Esophagus squamous epithelium (tissue), 5 donors: ENCODE measurements at places on chromosomes 5 and 9.

- peaks cover 6% of the 10 kb centered on the region for H3K4me1 ChIP-seq
- DNase-seq = no peak
- no peaks in the 10 kb centered on the region for H3K27me3 ChIP-seq
- no peak overlapping the region for H3K4me3 ChIP-seq
- no peak overlapping the region for H3K27ac ChIP-seq
- H3K36me3 ChIP-seq = no peaks in the 10 kb centered on the region
These were observed 28.7 kb downstream of the GFRA3 start for GRCh38 chr5:138245717-138246116.

GRCh38 chr5:150411245-150411979 lies 1.3 kb downstream of the CD74 start:
- H3K27me3 ChIP-seq = no peaks in the 10 kb centered on the region
- H3K4me1 ChIP-seq = peaks cover 16% of the 10 kb centered on the region
- H3K27ac ChIP-seq = peak overlapping the region; percentile 86
- peak overlapping the region; percentile 42 for H3K4me3 ChIP-seq
- no peaks in the 10 kb centered on the region for H3K36me3 ChIP-seq

DNA sequence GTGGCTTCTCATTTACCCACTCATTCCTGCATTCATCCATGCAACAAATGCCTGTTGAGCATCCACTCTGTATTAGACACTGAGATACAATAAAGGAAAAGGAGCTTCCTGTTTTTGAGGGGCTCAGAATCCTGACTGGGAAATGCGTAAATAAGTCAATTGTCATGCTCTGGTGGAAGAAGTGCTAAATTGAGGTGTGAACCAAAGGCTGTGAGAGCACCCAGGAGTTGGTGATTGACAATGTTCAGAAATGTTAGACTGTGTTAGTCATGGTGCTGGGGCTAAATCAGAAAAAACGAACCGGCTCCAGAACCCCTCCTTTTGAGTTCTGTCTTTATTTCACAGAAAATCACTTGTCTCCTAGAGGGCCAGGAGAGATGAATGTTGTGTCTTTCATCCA lies 558.6 kb upstream of the SGCD start:
- no peak overlapping the region for H3K4me3 ChIP-seq
- no peak for DNase-seq
- H3K27ac ChIP-seq = no peak overlapping the region

- DNase-seq = no peak
- no peak overlapping the region for H3K4me3 ChIP-seq
- H3K36me3 ChIP-seq = no peaks in the 10 kb centered on the region
- no peaks in the 10 kb centered on the region for H3K4me1 ChIP-seq
- no peak overlapping the region for H3K27ac ChIP-seq
These were observed 648.5 kb upstream of the WWC1 start for GRCh38 chr5:167642779-167643517.

DNA sequence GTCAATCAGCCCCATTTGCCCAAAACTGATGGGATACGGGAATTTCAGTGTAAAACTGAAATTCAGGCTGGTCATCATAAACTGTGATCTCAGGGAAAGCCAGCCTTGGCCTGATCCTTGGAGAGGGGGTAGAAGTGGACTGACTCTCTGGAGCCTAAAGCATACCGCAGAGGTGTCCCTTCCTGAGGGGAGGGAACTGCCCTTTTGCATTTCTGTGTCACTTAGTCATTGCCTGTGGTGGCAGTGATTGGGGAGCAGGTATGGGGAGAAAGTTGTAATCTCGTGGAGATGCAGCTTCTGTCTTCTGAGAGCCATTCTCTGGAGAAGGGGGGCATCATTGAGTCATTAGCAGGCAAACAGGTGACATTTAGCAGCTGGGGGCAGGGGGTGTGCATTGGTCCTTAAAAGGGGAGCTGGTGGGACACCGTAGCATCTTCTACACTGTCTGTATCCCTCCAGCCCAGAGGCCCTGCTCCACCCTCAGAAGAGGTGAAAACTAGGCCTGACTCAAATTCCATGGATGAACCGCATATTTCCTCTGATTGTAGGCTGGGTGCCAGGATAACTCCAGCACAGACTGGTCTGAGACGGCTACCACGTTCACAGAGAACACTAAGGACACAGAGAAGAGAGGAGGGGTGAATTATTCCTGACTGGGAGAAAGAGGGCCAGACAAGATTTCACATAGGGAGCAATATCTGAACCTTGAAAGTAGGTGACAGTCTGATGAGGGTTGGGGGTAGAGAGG lies 143.3 kb downstream of the SEC61B start:
- H3K4me1 ChIP-seq = peaks cover 24% of the 10 kb centered on the region
- no peaks in the 10 kb centered on the region for H3K36me3 ChIP-seq
- no peak overlapping the region for H3K4me3 ChIP-seq
- no peak overlapping the region for H3K27ac ChIP-seq
- no peaks in the 10 kb centered on the region for H3K27me3 ChIP-seq

DNA sequence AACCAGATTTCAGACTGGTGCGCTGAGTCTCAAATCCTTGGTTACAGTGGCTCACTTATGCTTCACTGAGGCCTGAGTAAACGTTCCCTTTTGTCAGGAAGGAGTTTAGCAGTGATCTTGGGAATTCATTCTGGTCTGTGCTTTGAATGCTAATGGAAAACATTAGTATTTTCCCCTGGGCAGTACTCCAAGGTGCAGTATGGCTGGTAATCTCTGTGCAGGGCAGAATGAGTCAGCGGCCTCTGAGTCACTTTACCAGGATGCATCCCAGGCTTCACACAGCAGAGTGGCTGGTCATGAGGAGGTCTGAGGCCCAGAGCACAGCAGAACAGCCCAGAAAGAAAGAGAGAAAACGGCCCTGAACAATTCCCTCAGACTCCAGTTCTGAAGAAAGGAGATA lies 54.0 kb downstream of the PCA3 start:
- DNase-seq = peak; percentile 7
- no peaks in the 10 kb centered on the region for H3K27me3 ChIP-seq

DNA sequence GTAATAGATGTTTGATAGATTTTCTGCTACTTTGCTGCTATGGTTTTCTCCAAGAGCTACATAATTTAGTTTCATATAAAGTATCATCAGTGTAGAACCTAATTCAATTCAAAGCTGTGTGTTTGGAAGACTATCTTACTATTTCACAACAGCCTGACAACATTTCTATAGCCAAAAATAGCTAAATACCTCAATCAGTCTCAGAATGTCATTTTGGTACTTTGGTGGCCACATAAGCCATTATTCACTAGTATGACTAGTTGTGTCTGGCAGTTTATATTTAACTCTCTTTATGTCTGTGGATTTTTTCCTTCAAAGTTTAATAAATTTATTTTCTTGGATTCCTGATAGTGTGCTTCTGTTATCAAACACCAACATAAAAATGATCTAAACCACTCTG lies 35.1 kb upstream of the CCDC152 start:
- no peak overlapping the region for H3K4me3 ChIP-seq
- DNase-seq = no peak
- H3K27ac ChIP-seq = no peak overlapping the region
- H3K4me1 ChIP-seq = no peaks in the 10 kb centered on the region

GRCh38 chr5:50853151-50853550 lies 186.7 kb downstream of the PARP8 start:
- H3K27me3 ChIP-seq = no peaks in the 10 kb centered on the region
- DNase-seq = no peak
- H3K36me3 ChIP-seq = no peaks in the 10 kb centered on the region
- no peak overlapping the region for H3K4me3 ChIP-seq
- no peaks in the 10 kb centered on the region for H3K4me1 ChIP-seq

- DNase-seq = no peak
- no peaks in the 10 kb centered on the region for H3K36me3 ChIP-seq
- H3K4me3 ChIP-seq = no peak overlapping the region
- H3K27me3 ChIP-seq = no peaks in the 10 kb centered on the region
- no peaks in the 10 kb centered on the region for H3K4me1 ChIP-seq
- H3K27ac ChIP-seq = no peak overlapping the region
These were observed 48.3 kb downstream of the PALM2AKAP2 start for GRCh38 chr9:109828254-109828653.

DNA sequence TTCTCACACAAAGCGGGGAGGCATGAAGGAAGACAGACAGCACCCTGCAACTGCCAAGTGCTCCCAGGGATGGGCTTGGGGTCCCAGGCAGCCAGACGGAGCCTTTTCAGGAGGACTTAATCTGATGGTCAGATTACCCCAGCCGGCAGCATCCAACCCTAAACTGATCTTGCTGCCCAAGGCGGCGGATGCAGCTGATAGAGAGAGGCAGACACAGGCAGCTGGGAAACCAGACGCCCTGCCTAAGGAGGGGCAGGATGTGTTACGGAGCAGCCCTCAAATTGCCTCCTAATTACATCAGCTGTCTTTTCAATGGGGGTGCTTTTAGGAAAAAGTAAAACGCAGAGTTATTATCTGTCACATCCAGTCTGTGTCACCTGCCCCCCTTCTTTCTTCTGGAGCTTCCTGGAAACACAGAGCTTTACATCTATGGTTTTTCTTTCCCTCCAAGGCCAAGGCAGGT lies 190.9 kb upstream of the PANK3 start:
- DNase-seq = no peak
- no peaks in the 10 kb centered on the region for H3K4me1 ChIP-seq
- no peak overlapping the region for H3K27ac ChIP-seq
- H3K36me3 ChIP-seq = no peaks in the 10 kb centered on the region
- H3K27me3 ChIP-seq = no peaks in the 10 kb centered on the region

DNA sequence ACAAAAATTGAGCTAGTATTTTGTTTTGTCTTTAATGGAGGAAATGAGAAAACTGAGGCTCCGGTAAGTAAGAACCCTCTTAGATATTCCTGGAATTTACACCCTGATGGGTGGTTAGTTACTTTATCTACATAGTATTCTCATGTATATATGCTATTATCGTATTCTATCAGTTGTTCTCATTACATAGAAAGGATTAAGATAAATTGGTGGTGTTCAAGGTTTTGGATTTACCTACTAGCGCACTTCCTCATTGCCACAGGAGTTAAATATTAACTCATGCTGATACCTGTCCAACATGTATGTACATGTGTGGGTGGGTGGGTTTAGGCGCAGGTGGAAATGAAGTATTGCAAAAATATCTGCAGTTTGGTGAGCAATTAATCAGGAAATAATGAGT lies 61.1 kb upstream of the IFNE start:
- no peaks in the 10 kb centered on the region for H3K27me3 ChIP-seq
- no peak for DNase-seq
- H3K36me3 ChIP-seq = no peaks in the 10 kb centered on the region
- no peak overlapping the region for H3K4me3 ChIP-seq

DNA sequence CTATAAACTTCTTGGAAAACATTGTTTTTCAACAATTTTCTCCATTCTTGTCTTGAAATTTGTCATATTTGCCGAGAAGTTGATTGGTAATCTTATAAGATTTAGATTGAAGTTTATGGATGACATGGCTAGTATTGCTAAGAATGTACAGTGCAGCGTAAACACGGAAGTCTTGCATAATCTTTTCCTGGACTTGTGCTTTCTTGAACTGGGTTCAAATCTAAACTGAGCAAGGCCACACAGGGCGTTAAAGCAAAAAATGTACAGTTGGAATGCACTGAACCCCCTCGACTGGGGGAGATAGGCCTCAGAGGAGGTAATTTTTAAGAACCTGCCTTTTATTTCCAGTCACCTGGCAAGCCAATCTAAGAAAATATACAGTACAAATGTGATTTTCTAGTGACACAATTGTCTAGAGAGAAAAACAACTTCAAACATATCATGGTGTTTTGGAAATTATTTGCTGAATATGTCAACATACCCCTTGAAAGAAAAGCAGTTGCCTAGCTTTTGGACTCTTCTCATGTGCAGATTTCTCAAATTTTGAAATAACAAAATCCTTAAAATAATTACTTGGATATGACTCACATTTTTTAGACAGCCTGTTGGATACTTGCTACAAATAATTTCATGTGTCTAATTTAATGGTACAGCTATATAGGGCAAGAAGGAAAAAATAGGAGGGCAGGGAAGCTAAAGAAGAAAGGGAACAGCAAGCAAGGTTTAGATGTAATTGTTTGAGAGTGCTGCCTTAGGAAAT lies 18.5 kb upstream of the GAS1 start:
- H3K4me3 ChIP-seq = no peak overlapping the region
- no peaks in the 10 kb centered on the region for H3K27me3 ChIP-seq
- peaks cover 18% of the 10 kb centered on the region for H3K4me1 ChIP-seq
- no peak for DNase-seq
- H3K27ac ChIP-seq = peak overlapping the region; percentile 65

GRCh38 chr5:181149806-181150733 lies 2.7 kb downstream of the OR2V2 start:
- H3K36me3 ChIP-seq = no peaks in the 10 kb centered on the region
- DNase-seq = no peak
- H3K27me3 ChIP-seq = no peaks in the 10 kb centered on the region
- H3K27ac ChIP-seq = no peak overlapping the region
- H3K4me3 ChIP-seq = no peak overlapping the region

GRCh38 chr5:136034984-136035383 lies 6.2 kb downstream of the TGFBI start:
- H3K4me3 ChIP-seq = no peak overlapping the region
- no peaks in the 10 kb centered on the region for H3K27me3 ChIP-seq
- no peak for DNase-seq

DNA sequence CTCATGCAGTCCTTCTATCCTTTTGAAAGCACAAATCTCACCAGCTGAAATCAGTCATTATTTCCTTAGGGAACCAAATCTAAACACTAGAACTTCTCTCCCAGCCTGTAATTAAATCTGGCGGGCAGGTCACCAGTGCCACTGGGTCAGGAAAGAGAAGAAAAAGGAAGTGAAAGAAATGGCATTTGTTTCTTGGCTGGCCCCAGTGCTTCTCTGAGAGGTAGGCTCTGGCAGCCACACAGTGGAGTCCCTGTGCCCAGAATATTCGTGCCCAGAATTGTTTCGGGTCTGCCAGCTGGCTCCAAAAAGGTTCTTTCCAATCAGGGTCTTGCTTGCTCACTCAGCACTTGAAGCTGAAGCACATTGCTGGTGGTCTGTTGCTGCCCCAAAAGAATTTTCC lies 133.9 kb upstream of the MTAP start:
- DNase-seq = no peak
- no peaks in the 10 kb centered on the region for H3K36me3 ChIP-seq
- H3K4me3 ChIP-seq = no peak overlapping the region
- no peaks in the 10 kb centered on the region for H3K4me1 ChIP-seq

- H3K4me1 ChIP-seq = no peaks in the 10 kb centered on the region
- no peaks in the 10 kb centered on the region for H3K27me3 ChIP-seq
- H3K27ac ChIP-seq = no peak overlapping the region
- no peak for DNase-seq
- H3K36me3 ChIP-seq = no peaks in the 10 kb centered on the region
- no peak overlapping the region for H3K4me3 ChIP-seq
These were observed 131.0 kb upstream of the BRINP1 start for GRCh38 chr9:119500072-119500771.
